ENCODE measurements at places on chromosomes 16 and 17.

DNA sequence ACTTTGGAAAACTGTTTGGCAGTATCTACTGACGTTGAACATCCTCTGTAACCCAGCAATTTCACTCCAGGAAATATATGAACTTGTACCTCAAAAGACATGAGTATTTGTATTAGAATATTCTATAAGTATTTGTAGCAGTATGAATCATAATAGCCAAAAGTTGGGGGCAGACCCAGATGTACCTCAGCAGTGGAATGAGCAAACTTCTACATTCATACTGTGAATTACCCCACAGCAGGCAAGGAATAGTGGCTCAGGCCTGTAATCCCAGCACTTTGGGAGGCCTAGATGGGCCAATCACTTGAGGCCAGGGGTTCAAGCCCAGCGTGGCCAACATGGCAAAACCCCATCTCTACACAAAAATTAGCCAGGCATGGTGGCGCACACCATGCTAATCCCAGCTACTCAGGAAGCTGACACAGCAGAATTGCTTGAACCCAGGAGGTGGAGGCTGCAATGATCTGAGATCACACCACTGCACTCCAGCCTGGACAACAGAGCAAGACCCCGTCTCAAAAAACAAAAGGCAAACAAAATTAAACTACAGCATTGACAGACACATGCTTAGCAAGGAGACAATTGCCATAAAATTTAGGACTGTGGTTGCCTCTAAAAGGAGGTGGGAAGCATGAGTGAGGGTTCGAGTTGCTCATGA lies 11.2 kb upstream of the HELZ start:
- DNase-seq = no peak

GRCh38 chr17:66426397-66427033 lies 124.1 kb downstream of the PRKCA start:
- DNase-seq = no peak

DNA sequence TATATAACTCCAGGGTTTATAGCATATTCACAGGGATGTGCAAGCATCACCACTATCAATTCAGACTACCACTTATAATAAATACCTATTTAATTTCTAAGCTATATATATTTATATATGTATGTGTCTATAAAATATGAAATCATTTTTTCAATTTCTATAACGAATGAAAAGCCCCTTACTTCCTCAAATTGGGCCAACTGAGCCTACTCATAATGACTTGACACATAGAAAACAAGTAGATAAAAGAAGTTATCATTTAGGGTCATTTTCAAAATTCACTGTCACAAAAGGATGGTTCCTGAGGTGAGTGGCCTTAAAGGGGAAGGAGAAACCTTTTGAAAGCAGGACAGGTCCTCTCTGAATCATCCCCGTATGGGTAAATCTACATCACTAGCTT lies 114.1 kb downstream of the ADCY9 start:
- DNase-seq = no peak

DNA sequence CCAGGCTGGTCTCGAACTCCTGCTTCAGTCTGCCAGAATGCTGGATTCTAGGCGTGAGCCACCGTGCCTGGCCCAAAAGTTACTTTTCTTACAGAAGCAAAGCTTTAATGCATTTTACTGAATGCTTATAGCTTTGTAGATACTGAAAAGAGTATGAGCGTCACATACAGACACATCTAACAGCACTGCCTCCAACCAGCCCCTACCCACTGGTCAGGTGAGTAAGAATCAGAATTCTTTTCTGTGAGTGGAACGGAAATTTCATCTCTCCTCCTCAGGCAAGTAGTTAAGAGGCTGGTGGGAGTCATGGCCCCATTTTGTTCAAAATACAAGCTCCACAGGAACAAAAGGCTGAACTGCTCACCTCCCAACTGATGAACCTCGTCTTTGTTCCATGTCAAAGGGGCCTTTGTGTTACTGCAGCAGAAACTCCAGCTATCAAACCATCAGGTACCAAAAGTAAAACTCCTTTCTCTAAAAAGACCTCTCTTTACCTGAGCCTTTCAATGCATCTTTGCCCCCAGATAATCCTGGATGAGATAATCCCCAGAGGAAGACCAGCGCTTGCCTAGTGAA lies 92.4 kb upstream of the RPH3AL start:
- DNase-seq = no peak

DNA sequence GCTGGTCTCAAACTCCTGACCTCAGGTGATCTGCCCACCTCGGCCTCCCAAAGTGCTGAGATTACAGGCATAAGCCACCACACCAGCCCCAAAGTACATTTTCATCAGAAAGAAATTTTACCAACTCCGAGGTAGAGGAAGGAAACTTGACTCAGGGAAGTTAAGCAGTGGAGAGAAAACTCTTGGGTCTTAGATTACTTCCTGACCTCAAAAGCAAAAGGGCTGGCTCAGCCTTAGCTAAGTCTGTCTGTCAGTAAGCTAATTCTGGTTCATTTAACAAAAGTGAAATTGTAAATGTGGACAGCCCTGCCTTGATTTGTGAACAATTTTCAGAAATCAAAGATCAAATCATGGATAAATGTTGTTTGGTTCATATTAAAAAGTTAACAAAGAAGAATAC lies 30.6 kb downstream of the MAP2K6 start:
- no peak for DNase-seq

DNA sequence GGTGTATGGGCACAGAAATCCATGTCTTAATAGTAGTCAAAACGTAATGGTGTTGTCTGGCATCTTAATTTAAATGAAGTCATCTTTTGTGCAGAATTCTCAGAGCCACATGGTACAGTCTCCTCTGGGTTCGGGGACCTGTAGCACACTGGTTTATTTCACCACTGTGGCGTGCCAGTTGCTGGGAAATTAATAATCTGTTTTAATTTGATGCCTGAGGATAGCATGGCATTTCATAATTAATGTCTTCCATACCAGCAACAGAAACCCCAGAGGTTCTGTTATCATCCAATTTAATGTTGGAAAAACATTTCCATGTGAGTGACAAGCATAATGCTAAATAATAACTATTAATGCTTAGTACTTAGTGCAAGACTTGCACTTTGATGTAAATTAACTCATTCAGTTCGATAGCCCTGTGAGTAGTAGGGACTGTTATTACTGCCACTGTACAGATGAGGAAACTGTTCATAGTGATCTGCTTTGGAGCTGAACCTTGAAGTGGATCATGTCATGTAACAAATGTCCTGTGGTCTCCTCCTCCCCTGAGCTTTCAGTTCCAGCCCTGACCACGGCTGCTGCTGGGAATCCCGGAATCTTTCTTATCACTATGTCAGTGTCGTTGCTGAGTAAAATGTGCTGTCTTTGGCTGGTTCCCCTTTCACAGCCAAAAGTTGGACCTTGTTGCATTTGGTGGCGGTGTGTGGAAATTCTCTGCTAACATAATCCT lies 51.2 kb downstream of the SNX29 start:
- DNase-seq = no peak

- DNase-seq = no peak
Observed at GRCh38 chr17:5793157-5793556, 208.8 kb upstream of the NLRP1 start.

DNA sequence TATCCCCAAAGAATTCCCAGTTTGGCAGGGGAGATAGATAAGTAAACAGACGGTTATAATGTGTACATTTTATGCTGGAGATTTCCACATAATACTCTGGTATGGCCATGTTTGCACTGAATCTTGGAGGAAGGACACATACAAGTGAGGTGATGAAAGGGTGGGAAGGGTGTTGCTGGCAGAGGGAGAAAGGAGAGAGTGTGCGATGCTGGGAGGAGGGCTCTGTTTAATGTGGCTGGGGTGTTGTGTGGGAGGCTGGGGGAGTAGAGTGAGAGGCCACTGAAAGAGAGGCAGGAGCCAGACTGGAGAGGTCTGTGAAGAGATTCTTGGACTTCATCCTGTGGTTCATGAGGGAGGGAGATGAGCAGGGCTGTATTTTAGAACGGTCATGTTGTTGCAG lies 87.6 kb downstream of the SPACA3 start:
- no peak for DNase-seq
